ENCODE measurements at places on chromosomes 7 and 10.
A peak's percentile ranks its signal among the peaks of the same experiment; 100 is the strongest.

DNA sequence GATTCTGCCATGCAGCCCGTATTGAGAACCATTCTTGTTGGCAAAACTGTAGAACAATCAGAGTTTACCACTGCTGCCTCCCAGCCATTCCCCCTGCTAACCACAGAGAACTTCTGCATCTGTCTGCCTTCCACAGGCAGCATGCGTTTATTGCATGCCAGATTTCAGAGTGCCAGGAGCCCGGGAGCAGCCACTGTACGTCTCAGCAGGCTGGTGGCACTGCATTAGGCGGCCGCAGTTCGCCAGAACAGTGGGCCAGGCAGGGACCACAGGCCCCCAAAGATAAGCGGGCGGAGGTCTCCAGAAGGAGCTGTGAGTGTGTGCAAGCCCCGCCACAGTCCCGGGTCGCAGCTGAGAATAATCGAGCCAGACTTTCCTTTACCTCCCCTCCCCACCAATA is 31.8 kb downstream of the ZNF467 start:
- peak overlapping the region; percentile 50 for H3K4me3 ChIP-seq
- no peaks in the 10 kb centered on the region for H3K27me3 ChIP-seq
- peaks cover 7% of the 10 kb centered on the region for H3K4me1 ChIP-seq
- DNase-seq = no peak

DNA sequence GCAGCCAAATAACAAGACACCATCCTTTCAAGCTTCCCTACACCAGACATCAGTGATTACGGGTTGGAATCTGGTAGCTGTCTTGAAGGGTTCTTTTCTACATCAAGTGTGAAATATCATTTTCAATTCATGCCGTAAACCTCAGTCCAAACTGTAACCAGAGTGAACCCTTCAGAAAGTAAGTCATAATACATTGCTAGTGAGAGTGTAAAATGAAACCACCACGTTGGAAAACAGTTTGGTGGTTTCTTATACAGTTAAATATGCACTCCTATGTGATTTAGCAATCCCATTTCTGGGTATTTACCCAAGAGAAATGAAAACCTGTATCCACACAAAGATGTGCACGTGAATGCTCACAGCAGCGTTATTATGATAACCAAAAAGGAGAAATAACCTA is 25.6 kb upstream of the ZC3HAV1L start:
- H3K27me3 ChIP-seq = no peaks in the 10 kb centered on the region
- no peak for DNase-seq
- H3K4me1 ChIP-seq = no peaks in the 10 kb centered on the region
- no peak overlapping the region for H3K4me3 ChIP-seq

DNA sequence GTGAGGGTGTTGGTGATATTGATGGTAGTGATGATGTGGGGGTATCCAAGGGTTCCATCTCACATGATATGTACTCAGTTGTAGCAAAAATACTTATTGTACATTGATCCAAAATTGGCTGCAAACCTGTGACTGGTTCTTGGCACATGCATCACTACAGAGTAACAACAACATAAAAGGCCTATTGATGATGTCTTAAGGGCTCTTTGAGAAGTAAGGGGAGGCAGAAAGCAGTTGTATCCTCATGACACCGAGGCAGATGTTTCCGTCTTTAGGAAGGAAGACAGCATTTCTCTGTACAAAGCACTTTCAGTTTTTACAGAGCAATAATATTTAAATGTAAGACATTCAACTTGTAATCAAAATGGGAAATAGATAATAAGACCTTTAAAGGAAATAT is 34.5 kb downstream of the NRG3 start:
- no peak for DNase-seq
- no peak overlapping the region for H3K4me3 ChIP-seq
- no peaks in the 10 kb centered on the region for H3K27me3 ChIP-seq
- no peaks in the 10 kb centered on the region for H3K36me3 ChIP-seq
- no peaks in the 10 kb centered on the region for H3K4me1 ChIP-seq

- no peak overlapping the region for H3K4me3 ChIP-seq
- DNase-seq = no peak
- no peaks in the 10 kb centered on the region for H3K36me3 ChIP-seq
- no peaks in the 10 kb centered on the region for H3K27me3 ChIP-seq
- no peaks in the 10 kb centered on the region for H3K4me1 ChIP-seq
Measured at GRCh38 chr7:156238366-156239133, 402.0 kb upstream of the RNF32 start.

DNA sequence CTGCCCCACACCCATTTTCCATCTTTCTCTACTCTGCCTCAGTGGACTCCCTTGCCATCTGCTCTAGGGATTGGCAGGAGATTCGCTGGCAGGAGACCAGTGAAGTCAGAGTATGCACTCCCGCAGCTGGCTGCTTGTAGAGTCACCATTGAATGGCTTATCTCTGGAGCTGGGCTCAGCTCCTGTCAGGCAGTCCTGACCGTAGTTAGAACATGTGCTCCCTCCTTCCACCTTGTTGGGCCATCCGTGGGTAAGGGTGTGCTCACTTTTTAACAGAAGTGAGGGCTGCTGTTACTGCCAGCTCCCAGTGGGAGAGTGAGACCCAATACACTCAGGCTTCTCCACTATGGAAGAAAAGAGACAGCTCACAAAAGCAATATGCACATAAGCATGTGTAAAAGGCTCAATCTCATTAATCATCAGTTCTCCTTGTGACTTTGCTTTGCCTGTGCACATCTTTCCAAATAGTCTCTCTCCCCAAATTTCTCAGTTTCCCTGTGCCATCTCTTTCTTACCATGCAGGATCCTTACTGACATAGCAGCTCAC is 773.3 kb downstream of the GRID1 start:
- no peaks in the 10 kb centered on the region for H3K4me1 ChIP-seq
- H3K4me3 ChIP-seq = no peak overlapping the region
- H3K27me3 ChIP-seq = no peaks in the 10 kb centered on the region
- DNase-seq = no peak

DNA sequence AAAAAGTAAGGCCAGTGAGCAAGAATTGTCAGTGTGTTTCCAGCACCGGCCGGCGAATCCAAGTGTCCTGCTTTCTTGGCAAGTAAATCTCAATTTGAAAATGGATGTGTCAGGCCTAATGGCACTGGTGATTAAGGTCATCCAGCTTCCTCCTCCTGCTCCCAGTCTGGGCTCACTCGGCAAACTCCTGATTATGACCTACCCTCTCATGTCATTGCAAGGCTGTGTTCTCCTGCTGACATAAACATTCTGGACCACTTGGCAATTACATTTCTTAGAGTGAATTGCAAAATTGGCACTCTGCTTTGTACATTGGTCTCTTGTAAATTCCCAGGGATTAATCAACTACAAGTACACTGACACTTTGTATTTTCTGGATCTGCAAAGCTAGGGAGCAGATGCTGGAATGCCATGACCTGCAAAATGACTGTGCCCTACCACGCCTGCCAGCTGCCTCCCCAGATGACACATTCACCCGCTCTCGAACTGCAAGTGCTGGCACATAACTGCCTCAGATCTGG is 473.8 kb downstream of the KIF20B start:
- H3K4me3 ChIP-seq = no peak overlapping the region
- no peak for DNase-seq
- no peak overlapping the region for H3K27ac ChIP-seq
- no peaks in the 10 kb centered on the region for H3K27me3 ChIP-seq
- H3K36me3 ChIP-seq = no peaks in the 10 kb centered on the region

- H3K27me3 ChIP-seq = no peaks in the 10 kb centered on the region
- no peaks in the 10 kb centered on the region for H3K36me3 ChIP-seq
- H3K27ac ChIP-seq = no peak overlapping the region
- no peak overlapping the region for H3K4me3 ChIP-seq
Measured at GRCh38 chr7:109635374-109635773, 1065.7 kb downstream of the DNAJB9 start.

GRCh38 chr7:100087055-100087750 is 1.6 kb upstream of the COPS6 start:
- H3K36me3 ChIP-seq = peaks cover 9% of the 10 kb centered on the region
- no peak for DNase-seq

DNA sequence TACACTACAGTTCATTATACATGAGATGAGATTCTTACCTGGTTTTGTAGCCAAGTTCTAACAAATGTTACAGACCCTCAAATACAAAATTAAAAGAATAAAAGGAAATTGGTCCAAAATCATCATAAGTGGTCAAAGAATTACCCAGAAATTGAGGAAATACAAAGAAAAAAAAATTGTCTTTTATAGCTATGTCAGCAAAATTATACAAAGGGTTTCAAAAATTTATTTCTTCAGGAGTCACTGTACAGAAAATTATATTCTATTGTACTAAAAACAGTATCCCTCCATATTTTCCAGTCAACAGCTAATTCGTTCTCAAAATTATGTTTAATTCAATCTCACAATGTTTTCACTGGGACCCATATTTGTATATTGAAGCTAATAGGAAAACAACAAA is 14.3 kb downstream of the PPP1R3A start:
- H3K36me3 ChIP-seq = no peaks in the 10 kb centered on the region
- H3K4me1 ChIP-seq = no peaks in the 10 kb centered on the region
- no peak overlapping the region for H3K4me3 ChIP-seq
- no peak for DNase-seq

DNA sequence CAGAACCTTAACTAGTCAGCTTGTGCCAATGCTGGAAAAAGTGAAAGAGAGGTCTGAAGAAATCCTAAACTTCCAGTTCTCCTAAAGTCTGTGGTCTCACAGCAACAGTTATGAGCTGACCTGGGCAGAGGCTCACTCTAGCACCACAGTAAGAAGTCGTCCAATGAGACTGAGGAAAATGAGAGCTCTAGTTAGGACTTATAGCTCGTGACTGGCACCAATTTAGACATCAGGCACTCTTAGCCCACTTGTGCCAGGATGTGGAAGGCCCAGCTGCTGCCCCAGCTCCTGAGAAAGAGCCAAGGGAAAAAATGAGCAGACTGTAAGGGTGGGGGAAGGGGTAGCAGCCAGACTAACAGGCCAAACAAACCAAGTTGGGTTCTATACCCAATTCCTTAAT is 7.6 kb downstream of the MMS19 start:
- no peak overlapping the region for H3K27ac ChIP-seq
- no peaks in the 10 kb centered on the region for H3K27me3 ChIP-seq
- DNase-seq = no peak
- H3K36me3 ChIP-seq = no peaks in the 10 kb centered on the region
- no peak overlapping the region for H3K4me3 ChIP-seq
- no peaks in the 10 kb centered on the region for H3K4me1 ChIP-seq

- H3K4me1 ChIP-seq = no peaks in the 10 kb centered on the region
- no peak overlapping the region for H3K4me3 ChIP-seq
- no peak overlapping the region for H3K27ac ChIP-seq
- no peaks in the 10 kb centered on the region for H3K27me3 ChIP-seq
Measured at GRCh38 chr7:39453743-39454355, 112.4 kb upstream of the YAE1 start.

- no peaks in the 10 kb centered on the region for H3K27me3 ChIP-seq
- no peak for DNase-seq
- H3K27ac ChIP-seq = peak overlapping the region; percentile 48
- no peak overlapping the region for H3K4me3 ChIP-seq
- no peaks in the 10 kb centered on the region for H3K36me3 ChIP-seq
- H3K4me1 ChIP-seq = no peaks in the 10 kb centered on the region
Measured at GRCh38 chr7:107924841-107925504, 34.0 kb downstream of the DLD start.

GRCh38 chr7:131010717-131011431 is 276.9 kb upstream of the KLF14 start:
- no peaks in the 10 kb centered on the region for H3K27me3 ChIP-seq
- peak overlapping the region; percentile 82 for H3K27ac ChIP-seq
- H3K36me3 ChIP-seq = no peaks in the 10 kb centered on the region
- H3K4me3 ChIP-seq = no peak overlapping the region
- H3K4me1 ChIP-seq = peaks cover 11% of the 10 kb centered on the region

- H3K4me3 ChIP-seq = peak overlapping the region; percentile 46
- H3K36me3 ChIP-seq = no peaks in the 10 kb centered on the region
- no peaks in the 10 kb centered on the region for H3K4me1 ChIP-seq
Measured at GRCh38 chr10:112374724-112375541, 1.0 kb downstream of the ACSL5 start.

- H3K4me3 ChIP-seq = no peak overlapping the region
- no peaks in the 10 kb centered on the region for H3K4me1 ChIP-seq
- H3K27ac ChIP-seq = no peak overlapping the region
- no peaks in the 10 kb centered on the region for H3K36me3 ChIP-seq
- no peak for DNase-seq
- H3K27me3 ChIP-seq = no peaks in the 10 kb centered on the region
Measured at GRCh38 chr7:138243836-138244235, 167.6 kb downstream of the AKR1D1 start.

GRCh38 chr10:9682802-9683201 is 1334.9 kb upstream of the CELF2 start:
- H3K4me1 ChIP-seq = no peaks in the 10 kb centered on the region
- no peak overlapping the region for H3K27ac ChIP-seq
- no peak overlapping the region for H3K4me3 ChIP-seq
- no peaks in the 10 kb centered on the region for H3K27me3 ChIP-seq

DNA sequence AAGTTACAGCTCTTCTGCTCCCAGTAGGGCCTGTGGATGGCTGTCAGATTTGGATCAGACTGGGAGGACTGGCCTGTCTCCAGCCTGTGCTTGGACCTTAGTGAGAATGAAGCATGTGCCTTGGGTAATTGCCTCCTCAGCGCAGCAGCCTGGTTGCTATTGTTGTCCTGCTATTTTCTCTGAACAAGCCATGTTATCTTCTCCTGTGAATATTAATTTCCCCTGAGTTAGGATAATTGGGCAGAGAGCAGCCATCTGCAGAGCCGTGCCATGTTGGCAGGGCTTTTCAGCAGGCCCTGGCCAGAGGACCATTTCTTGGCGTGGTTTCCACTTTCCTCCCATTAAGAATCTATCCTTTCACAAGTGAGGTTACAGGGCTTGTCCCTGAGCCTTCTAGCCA is 497.3 kb downstream of the SORCS3 start:
- H3K27me3 ChIP-seq = no peaks in the 10 kb centered on the region
- no peak overlapping the region for H3K27ac ChIP-seq
- H3K4me1 ChIP-seq = no peaks in the 10 kb centered on the region
- DNase-seq = no peak
- H3K36me3 ChIP-seq = no peaks in the 10 kb centered on the region

- peak overlapping the region; percentile 91 for H3K4me3 ChIP-seq
- H3K27me3 ChIP-seq = no peaks in the 10 kb centered on the region
- H3K27ac ChIP-seq = peak overlapping the region; percentile 99
- no peaks in the 10 kb centered on the region for H3K36me3 ChIP-seq
- no peak for DNase-seq
Measured at GRCh38 chr10:125162120-125162931, 2.0 kb upstream of the CTBP2 start.
